ENCODE measurements at places on chromosomes 13 and 19.

DNA sequence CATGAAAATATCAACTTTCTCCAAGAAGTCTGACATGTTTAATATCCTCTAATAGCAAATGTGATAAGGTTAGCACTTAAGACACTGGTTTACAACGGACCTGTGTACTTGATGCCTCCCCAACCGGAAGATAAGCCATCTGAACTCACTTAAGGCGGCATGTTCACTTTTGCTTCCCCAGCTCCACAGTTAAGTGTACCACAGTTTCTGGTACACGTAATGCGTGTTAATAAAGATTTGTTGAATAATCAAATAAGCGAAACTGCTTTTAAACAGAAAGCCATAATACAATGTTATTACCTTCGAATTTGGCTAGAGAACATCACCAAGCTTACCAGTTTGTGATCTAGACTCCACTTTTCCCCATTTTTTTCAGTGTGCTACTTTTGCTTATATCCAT is 1.4 kb upstream of the PAN3 start:
- no peak for DNase-seq

DNA sequence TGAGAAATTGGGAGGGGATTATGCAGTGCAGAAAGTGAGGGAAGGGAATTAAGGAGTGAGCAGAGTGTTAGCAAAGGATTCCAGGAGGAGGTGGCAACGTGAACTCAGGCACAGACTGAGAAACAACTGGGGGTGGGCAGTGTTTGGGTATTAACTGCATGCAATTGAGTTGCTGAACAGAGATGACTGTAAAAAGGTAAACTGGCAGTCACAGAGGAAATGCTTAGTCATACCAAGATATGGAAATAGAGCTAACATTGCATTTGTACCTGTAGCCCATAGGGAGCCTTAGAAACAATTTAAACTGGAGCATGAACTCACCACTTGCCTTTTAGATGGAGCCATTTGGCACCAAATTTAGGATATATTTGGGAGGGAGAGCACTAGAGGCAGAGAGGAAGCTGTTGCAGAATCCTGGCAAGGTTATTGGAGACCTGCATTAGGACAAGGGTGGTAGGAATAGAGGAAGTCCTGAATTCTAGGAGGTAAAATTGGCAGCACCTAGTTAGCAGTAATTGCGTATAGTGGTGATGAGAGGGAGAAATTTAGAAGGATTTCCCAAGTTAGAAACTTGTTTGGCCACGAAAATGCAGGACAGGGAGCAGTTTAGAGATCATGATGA is 100.6 kb upstream of the FRY start:
- DNase-seq = no peak

GRCh38 chr13:79986890-79987289 is 354.0 kb downstream of the SPRY2 start:
- DNase-seq = no peak

DNA sequence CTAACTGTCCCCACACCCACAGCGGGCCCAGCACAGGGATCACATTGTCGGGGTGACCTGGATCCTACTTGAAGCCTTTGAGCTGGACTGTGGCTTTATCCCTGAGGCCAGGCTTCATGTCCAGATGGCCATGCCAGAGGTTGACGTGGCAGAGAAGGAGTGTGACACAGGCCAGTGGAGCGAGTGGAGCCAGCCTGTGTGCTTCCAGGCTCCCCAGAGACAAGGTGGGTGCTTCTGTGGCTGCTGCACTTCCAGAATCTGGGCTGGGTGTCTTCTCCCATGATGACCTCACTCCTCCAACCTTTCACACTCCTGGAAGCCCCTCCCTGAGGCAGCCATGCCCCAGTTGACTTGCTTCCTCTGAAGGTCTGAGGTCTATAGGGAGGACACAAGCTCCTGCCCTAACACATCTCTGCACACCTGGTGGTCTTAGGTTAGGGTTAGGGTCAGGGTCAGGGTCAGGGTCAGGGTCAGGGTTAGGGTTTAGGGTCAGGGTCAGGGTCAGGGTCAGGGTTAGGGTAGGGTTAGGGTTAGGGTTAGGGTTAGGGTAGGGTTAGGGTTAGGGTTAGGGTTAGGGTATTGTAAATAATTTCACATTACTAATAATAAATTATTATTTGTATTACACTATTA is 13.1 kb upstream of the MZF1 start:
- DNase-seq = no peak

GRCh38 chr13:77339408-77339807 is 12.5 kb upstream of the MYCBP2 start:
- no peak for DNase-seq

GRCh38 chr19:6696239-6696820 is 24.1 kb downstream of the C3 start:
- DNase-seq = no peak

DNA sequence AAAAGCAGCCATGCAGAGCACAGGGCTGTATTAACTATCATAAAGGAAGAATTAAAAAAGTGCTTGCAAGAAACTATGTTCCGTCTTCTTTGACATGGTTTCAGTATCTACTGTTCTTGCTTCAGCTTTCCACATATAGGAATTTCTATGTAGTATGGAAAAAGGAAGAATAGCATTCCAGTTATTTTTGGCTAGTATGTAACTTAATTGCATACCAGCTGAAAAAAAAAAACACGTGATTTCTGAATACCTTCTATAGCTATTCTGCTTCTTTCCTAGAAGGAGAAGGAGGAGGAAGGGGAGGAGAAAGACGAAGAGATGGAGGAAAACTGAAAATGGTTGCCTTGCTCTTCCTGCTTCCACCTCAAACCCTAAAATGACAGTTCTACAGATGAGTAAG is 619.0 kb downstream of the KCTD12 start:
- DNase-seq = no peak

DNA sequence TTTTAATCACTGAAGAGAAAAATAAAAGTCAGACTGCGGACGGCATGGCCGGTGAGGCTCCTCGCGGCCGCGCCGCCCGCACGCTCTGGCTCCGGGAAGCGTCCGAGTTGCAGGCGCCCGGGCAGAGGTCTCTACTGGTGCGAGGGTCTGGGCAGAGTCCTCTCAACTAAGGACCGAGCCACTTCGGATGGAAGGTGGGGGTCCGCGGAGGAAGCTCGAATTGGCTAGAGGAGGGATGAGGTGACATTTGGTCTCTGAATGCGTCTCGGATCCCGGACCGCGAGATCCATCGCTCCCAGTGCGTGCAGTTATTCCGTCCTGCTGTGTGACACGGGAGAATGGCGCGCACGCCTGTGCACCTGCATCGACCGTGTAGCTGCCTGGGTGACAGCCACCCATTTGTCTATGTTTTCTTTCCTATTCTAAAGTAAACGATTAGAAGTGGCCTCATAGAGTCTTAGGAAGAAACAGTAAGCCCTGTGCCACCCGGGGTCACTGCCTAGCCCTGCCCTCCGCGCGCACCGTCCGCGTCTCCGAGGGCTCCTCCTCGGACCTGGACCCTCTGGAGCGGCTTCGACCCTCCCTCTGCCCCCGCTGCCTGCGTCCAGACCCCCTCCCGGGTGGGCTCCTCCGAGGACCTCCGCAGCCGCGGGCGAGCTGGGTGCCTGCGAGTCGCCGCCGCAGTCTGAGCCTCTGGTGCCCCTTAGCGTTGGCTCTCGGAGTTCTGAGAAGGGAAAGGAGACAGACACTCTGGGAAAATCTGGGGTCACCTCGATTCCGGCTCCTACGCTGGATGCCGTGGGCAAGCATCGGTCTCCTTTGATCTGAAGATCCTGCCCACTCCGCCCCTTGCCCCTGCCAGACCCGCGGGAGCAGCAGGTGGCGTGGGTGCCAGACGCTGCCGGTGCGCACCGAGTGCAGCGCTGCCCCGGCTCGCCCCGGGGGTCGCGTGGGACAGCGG is 347.4 kb downstream of the LIG4 start:
- peak; percentile 66 for DNase-seq

DNA sequence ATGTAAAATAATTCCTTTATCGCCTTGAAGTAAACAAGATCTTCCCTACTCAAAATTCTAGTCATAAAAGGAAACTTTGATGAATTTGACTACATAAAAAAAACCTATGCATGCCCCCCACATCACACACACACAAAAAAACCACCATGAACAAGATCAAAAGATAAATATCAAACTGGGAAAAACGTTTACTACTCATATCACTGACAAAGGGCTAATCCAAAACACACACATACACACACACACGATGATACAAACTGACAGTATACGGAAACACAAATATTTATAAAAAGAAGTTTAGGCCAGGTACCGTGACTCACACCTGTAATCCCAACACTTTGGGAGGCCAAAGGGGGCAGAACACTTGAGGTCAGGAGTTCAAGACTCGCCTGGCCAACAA is 61.9 kb downstream of the TSC22D1 start:
- DNase-seq = no peak

DNA sequence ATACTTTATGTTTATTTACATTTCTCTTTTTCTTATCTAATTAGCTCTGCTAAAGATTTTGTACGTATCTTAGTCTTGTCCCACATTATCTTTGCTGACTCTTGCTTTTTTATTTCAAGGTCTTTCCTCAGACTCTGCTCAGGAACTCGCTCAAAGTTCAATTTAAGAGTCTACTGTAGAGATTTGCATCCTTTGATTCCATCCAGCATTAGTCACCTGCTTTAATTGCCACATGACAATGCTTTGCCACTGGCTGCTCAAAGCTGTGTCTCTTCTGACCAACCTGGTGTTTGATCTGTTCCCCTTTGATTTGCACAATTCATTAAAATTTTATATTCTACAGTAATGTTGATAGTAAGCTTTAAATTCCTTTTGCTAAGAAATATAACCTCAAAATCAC is 157.9 kb upstream of the FREM2 start:
- no peak for DNase-seq

DNA sequence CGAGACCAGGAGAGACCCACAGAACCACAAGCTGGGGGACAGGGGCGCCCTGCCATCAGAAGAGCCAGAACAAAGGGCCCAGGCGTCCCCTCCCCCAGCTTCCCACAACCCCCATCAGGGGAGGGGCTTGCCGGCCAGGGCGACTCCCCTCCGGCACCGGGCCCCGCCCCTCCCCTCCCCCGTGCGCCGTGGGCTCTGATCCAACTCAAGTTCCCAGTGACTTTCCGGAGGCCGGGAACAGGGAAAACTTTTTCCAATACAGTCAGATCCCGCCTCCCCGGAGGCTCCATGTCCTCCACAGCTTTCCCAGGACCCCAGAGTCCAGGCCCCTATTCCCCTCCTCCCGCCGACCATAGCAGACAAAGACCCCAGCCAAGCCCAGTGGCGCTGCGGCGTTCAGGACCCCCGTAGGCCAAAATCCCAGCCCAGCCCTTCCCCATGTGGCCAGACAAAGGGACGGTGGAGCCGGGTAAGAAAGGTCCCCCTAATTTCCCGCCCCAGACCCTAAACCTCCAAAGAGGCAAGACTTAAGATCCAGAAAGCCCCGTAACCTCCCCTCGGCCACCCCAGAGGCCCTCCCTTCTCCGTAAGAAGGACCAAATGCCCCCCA is 673 bp downstream of the TEAD2 start:
- peak; percentile 73 for DNase-seq

DNA sequence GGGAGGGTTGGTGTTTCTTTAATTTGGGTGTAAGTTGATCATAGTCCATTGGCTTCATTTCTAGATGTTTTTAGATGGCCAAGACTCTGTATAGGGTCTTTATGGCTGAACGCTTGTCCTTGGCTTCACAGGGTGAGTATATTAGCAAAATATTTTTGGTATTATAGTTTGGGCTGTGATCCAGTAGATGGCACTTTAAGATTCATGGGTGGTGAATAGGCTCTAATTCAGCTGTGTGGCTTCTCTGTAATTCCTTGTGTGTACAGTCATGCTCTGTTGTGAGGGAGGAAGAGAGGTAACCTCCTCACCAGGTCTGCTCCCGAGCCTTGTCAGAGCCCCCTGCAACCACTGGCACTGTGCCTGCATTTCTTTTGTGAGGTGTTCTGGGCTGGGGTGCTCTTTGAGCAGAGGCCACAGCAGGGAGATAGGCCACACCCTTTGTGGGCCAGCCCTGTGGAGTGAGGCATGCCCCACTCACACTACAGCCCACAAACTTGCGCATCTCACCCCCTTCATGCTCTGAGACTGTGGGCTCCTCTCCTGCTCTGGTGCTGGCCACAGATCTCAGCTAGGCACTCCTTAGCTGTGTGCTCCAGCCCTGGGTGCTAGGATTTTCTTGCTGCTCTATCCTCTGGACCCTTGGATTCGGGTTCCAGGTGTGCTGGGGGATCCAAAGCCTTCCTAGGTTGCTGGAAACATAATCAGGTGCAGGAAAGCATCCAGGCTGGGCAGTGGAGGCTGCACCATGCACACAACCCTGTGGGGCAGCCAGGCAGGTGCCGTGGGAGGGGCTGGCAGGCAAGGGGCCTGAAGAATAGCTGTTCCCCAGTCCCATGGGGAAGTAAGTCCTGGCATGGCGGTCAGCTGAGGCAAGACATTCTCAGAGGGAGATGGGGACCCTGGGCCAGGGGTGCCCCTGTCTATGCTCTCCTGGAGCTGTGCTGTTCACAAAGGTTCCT is 193.9 kb downstream of the GPC5 start:
- DNase-seq = no peak

DNA sequence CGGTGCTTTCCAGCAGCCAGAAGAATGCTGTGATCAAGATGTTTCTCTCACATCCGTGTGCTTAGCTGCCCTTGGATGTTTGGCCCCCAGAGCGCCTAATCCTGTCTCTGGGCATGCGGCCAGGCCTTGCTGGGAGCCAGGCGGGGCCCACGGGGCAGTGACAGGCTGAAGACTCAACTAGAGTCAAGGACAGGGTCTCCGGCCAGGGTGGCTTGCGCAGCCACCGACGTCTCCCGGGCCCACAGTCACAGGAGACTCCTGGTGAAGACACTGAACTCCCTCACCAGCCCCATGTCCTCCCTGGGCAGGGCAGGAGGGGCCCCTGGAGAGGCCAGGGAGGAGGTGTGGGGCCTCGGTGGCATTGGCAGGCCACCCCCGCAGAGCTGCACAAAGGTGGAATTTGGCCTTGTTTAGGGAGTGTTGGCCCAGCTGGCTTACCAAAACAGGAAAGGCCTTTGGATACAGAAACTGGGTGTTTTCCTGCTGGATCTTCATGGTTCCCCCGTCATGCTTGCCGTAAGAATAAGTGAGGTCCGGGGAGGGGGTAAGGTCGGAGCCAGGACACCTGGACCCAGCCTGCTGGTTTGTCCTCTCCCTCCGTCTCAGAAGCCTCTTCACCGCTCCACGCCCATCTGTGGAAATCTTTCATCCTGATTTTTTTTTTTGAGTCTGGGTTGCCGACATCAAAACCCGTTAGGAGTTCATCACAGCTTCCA is 10.0 kb upstream of the NDUFS7 start:
- no peak for DNase-seq

GRCh38 chr19:54035215-54036178 is 28.2 kb downstream of the VSTM1 start:
- DNase-seq = peak; percentile 77

All from H9 (cell line).